ENCODE measurements at places on chromosomes 13 and 19.

DNA sequence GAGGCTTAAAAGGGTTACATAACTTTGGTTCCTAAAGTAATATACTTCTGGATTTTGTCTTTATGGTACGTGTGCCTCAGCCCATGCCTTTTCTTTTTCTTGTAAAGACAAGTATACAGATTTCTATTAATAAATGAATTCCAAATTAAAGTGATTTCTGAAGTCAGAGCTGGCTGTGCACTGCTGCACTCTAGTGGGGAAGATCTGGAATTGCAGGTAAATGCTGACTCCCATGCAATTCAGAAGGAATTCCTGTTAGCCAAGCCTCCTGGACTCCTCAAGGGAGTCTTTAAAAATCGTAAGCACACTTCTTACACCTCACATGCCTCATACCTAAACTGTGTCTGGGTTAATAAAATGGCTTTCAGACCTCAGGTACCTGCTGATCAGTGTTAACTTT is 118.4 kb upstream of the SLC7A1 start:
- no peak for DNase-seq

DNA sequence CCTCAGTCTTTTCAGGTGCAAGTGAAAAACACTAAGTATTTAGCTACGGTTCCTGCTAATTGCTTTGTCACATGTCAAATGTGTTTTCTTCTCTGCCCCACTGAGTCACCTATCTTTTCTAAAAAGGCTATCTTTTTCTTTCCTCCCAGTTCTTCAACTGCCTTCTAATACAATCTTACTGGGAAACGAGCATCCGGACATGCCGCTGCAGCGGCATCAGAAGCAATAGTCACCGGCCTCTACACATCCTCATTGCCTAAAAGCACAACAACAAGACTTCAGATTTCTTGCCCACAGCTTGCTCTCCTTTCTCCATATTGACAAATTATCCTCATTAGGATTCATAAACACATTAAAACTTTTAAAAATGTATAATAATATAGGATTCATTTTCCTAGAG is 1.2 kb downstream of the PCDH9 start:
- DNase-seq = no peak

DNA sequence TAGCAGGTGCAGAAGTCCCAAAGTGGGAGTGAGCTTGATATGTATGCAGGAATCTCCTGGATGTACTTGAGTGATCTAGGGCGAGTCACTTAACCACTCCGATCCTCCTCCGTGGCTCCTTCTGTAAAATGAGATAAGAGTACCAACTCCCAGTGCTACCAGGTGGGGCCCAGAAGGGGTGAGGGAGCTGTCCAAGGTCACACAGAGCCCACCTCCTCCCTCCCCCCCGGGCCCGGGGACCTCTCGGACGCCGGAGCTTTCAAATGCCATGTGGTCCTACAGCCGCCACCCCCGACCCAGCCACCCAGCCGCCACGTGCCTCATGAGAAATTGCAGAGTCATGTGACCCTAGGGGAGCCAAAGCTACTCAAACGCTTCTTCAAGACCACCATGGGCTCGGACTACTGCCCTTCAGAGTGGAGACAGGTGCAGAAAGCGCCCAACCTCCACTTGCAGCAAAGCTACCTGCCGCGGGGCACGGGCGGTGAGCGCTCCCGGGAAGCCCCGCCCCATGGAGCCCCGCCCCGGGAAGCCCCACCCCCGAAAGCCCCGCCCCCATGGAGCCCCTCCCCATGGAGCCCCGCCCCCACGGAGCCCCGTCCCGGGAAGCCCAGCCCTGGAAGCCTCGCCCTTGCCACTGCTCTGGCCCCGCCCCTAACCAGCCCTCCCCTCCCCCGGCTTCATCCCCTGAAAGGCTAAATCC is 10.1 kb upstream of the ZNF358 start:
- DNase-seq = peak; percentile 24

GRCh38 chr13:59277106-59277505 is 886.6 kb downstream of the DIAPH3 start:
- no peak for DNase-seq

GRCh38 chr13:43988302-43988701 is 108.6 kb downstream of the LACC1 start:
- no peak for DNase-seq

DNA sequence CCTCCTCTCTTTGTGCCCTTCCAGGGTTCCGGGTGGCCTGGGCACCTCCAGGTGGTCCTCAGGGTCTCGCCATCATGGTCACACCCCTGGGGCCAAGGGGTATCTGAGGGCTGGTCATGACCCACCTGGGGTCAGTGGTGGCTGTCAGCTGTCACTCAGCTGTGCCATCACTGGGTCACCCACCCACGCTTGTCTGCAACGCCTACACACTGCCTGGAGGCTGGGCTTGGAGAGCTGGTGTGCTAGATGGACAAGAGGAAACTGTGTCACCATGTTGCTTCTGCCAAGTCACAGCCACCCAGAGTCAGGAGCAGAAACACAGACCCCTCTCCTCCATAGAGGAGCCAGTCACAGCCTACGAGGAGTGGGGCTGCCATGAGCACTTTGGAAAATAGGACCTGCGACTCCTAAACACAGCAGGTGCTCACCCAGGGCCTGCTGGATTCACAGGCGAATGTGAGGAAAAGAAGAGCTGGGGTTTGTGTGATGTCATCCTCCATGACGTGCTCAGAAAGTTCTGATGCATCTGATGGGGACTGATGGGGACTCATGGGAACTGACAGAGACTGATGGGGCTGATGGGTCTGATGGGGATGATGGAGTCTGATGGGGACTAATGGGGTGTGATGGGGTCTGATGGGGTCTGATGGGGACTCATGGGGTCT is 10.7 kb upstream of the GRTP1 start:
- no peak for DNase-seq

- DNase-seq = no peak
Measured at GRCh38 chr13:72505376-72505775, 222.1 kb downstream of the MZT1 start.

- DNase-seq = no peak
Measured at GRCh38 chr13:45436953-45437352, 18.8 kb upstream of the SLC25A30 start.

GRCh38 chr19:48510421-48511268 is 990 bp downstream of the LMTK3 start:
- peak; percentile 16 for DNase-seq

GRCh38 chr19:15223649-15224361 is 8.4 kb downstream of the EPHX3 start:
- no peak for DNase-seq

- DNase-seq = peak; percentile 3
Measured at GRCh38 chr19:19591133-19591825, 27.2 kb downstream of the PBX4 start.

DNA sequence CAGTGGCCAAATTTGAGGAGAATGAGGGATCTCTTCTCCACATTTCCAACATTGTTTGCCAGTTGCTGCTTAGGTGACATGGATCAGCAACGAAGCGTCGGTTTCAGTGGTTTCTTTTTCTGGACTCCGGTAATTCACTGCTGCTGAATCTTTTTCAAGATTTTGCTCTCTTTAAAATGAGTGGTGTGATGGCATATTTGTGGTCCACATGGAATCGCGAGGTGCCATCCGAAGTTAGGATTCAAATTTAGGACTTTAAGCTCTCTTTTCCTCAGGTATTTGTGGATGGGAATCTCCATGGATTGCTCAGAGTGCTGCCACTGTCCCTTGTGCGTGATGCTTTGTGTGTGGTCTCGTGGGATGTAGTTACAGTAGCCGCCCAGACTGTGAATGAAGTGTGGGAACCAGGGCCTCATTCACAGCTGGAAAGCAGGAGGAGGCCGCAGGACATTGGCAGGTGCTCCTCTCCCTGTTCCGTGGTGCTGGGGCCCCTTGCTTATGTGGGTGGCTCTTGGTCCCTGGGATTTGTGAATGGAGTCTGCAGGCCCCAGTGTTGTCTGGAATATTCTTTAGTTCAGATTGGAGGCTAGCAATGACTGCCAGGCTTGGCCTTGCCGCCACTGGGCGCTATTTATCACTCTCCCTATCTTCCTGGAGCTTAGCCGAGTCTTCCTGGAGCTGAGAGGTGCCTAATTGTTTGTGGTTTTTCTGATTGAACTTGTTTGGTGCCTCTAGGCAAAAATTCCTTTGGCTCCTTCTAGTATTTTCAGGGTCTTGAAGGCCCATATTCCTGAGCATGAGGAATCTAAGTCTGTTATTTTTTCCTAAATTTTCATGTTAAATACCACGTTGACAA is 1.5 kb downstream of the ILF3 start:
- DNase-seq = peak; percentile 41

GRCh38 chr13:23325191-23325590 is 108.3 kb downstream of the SACS start:
- no peak for DNase-seq

DNA sequence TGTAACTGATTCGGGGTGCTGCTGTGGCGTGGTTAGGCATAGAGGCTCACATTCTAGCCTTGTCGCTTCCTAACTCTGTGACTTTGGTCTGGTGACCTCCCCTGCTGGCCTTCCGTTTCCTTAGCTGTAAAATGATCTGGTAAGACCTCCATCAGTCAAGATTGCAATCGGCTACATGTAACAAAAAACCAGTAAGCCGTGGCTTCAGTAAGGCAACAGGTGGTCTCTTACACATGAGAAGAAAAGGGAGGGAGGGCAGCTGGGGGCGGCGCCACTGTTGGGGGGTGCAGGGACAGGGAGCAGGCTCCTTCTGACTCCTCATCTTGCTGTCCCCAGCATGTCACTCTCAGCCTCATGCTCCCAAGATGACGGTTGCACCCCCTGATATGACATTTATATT is 148.0 kb downstream of the SIPA1L3 start:
- no peak for DNase-seq

DNA sequence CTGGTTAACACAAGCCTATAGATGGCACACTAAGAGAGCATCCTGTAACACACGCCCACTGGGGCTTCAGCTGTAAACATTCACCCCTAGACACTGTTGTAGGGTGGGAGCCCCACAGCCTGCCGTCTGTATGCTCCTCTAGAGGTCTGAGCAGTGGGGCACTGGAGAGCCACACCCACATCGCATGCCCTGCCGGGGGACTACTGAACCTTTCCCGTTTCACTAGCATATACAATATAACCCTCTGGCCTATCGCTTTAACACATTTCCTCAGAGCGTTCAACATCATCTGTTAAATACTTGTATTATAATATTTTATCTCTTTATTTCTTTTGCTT is 73.4 kb downstream of the PCDH9 start:
- peak; percentile 14 for DNase-seq

DNA sequence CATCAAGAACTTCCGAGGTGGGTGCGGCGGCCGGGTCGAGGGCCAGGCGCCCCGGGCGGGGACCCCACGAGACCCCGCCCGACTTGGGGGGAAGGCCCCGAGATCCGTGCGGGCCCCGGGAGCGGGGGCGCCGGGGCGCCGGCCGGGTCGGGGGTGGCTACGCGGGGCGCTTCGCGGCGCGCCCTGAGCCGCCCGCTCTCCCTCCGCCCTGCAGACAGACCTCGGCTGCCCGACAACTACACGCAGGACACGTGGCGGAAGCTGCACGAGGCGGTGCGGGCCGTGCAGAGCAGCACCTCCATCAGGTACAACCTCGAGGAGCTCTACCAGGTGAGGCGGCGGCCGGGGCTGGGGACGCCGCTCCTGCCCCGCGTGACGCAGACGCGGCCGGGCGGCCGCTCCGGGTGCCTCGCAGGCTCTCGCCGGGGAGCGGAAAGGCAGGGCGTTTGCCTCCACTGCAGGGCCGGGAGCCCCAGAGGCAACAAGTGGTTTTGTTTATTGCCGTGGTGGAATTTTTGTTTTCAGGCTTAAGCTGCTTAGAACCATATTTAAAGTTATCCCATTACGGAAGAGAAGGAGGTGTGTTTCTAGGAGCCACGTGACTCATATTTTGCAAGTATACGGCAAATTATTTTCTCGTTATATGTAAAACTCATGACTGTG is 477 bp downstream of the CUL4A start:
- peak; percentile 50 for DNase-seq

GRCh38 chr13:48859272-48860105 is 116.2 kb upstream of the FNDC3A start:
- no peak for DNase-seq

DNA sequence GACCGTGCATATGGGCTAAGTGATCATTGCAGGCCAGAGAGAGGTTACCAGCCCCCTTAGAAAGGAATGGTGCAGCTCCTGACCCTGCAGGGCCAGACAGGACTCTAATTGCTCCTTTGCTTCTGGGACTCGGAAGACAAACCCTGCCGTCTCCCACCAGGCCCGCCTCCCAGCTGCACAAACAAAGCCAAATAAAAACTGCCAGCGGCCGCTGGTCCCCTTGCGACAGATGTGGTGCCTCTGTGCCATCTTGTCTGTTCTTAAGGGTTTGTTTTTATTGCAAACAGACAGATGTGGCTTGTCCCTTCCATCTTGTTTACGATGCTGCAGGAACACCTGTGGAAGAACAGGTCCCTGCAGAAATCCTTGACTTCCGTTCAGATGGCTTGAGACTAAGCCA is 434.4 kb upstream of the TSHZ3 start:
- no peak for DNase-seq

- no peak for DNase-seq
Measured at GRCh38 chr19:1757468-1758230, 4.3 kb downstream of the ONECUT3 start.

- DNase-seq = no peak
Measured at GRCh38 chr13:31435536-31435935, 235.8 kb downstream of the B3GLCT start.

DNA sequence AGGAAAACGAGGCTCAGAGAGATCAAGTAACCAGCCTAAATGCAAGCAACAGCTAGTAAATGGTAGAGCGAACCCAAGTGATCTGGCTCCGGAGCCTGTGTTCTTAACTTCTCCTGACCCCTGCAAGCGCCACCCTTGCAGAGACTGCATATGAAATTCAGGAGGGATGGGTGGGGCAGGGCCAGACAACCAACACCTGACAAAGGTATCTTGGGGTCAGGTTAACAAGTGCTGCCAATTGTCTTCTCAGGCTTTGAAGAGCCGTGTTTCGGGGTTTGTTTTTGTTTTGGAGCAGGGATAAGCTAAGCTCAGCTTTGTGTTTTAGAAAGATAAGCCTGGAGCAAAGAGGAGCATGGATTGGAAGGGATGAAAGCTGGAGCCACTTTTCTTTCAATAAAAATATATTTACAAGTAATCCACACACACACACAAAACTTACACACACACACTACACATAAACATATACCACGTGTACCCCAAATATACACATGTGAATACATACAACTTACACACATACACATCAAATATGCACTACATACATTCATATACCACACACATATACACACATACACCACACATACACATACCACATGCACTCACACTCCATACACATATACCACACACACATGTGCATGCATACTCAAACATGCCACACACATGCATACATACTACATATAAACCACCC is 722.0 kb downstream of the DIAPH3 start:
- DNase-seq = no peak

All from NCI-H526 (cell line).